ENCODE measurements at places on chromosomes 2 and 18.
A peak's percentile ranks its signal among the peaks of the same experiment; 100 is the strongest.

GRCh38 chr18:74288041-74288440 is 3.7 kb downstream of the CYB5A start:
- DNase-seq: no peak

- DNase-seq: no peak
Measured at GRCh38 chr2:240626531-240627300, 1.4 kb downstream of the GPR35 start.

- no peak for DNase-seq
Measured at GRCh38 chr18:7334973-7335568, 104.2 kb downstream of the LRRC30 start.

GRCh38 chr2:121211689-121212151 is 73.3 kb downstream of the TFCP2L1 start:
- no peak for DNase-seq

DNA sequence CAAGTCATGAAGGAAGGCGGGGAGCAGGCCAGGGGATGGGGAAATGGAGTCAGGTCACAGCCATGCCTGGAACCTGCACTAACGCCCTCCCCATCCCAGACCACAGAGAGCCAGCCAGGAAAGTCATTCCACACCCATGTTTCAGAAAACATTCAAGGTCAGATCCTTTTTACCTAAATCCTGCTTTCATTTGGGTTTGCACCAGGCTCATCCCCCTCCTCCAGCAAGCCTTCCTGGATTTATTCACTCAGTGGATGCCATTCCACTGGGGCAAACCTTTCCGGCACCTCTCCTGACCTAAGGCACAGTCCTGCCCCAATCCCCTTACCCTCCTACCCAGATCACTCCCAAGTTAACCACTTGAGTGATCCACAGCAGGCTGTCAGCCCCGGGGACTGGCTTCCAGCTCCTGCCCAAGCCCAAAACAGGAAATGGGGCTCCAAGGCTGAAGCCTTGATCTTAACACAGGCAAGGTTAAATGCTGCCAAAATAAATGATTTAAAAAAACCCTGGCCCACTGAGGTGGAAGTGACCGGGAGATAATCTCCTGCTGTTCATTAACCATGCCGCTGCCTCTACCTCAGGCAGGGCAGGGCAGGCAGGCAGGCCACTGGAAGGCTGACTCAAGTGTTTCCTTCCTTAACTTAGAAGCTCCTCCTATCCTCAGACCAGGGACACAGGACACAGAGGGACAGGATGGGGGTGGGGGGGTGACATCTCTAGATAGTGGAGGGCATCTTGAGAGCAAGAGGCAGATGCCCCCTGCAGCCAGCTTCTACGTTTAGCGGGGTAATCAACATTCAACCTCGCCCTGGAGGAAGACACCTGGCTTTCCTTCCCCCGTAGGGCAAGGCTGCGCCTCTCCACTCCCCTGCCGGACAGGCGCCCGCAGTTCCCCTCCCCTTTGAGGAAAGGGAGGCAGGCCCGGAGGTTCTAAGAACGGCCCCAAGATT is 1.4 kb downstream of the RAB11FIP5 start:
- DNase-seq: peak; percentile 49

DNA sequence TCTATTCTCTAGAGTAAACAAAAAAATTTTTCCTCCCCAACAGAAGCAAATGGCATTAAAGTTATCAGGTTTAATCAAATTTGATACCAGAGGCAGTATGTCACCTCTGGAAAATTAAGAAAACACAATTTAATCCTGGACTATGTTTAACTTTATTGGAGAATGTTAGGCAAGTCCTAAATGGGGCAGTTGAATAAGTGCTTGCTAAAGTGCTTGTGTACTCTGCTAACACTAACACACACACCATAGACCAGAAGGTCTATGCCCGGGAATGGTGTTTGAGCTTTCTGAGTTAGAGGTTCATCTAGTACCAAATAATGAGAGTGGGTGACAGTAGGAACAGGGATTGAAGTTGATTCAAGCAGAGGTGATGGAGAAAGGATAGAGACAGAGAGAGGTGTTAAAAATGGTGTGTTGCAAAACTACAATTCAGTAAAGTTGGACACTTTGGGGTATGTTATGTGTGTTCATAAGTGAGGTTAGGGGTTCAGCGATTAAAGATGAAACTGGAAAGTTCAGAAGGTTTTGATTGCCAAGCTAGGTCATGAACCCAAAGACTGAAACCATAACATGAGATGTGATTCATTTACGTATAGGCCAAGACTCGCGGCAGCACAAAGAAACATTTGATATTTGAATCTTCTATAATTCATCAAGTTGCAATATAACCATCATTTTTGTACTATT is 40.5 kb upstream of the PEX13 start:
- no peak for DNase-seq

- no peak for DNase-seq
Measured at GRCh38 chr2:28709101-28709500, 42.5 kb upstream of the PPP1CB start.

DNA sequence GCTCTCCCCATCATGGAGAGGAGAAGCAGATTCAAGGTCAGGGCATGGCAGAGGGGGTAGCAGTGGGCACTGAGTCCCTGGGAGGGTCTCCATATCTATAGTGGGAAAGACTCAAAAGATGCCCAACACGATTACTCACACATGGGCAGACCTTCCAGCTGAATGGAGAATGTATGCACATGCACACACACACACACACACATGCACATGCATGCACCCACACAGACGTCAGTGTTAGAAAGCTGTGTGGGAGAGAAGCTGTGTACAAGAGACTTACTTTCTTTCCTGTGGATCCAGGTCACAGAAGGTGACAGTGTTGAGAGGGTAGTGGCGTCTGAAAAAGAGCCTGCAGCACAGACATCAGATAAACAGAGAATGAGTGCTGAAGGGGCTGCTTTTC is 194.5 kb downstream of the TNS1 start:
- DNase-seq: no peak

DNA sequence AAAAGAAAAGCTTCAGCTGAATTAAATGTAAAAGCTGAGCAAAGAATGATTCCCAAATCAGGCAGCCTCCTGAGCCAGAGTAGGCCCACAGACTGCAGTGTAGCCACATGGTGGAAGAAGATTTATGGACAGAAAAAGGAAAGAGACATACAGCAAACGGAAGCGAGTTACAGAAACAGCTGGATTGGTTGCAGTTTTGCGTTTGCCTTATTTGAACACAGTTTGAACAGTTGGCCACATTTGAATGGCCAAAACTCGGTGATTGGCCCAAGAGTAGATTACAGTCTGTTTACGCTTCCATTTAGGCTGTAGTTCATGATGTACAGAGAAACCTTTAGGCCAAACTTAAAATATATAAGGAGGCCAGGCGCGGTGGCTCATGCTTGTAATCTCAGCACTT is 35.1 kb downstream of the SH2D6 start:
- no peak for DNase-seq

GRCh38 chr2:234910186-234910679 is 41.6 kb upstream of the SH3BP4 start:
- no peak for DNase-seq

DNA sequence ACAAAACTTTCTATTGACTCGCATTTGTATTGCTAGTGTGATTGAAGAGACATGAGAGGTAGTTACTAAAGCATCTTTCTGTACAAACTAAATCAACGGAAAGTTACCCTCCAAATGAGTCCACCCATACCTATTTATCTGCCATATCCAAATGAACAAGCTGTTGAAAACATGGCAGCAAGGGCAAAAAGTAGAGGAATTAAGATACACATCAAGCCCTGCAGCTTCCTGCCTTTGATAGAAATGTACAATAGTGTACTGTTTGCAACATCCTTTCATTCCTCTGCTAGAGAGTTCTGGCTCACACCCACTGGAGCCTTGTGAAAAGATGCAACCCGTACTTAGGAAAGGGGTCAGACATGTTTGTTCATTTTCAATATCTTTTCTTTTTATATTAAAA is 122.5 kb downstream of the ERBB4 start:
- no peak for DNase-seq

DNA sequence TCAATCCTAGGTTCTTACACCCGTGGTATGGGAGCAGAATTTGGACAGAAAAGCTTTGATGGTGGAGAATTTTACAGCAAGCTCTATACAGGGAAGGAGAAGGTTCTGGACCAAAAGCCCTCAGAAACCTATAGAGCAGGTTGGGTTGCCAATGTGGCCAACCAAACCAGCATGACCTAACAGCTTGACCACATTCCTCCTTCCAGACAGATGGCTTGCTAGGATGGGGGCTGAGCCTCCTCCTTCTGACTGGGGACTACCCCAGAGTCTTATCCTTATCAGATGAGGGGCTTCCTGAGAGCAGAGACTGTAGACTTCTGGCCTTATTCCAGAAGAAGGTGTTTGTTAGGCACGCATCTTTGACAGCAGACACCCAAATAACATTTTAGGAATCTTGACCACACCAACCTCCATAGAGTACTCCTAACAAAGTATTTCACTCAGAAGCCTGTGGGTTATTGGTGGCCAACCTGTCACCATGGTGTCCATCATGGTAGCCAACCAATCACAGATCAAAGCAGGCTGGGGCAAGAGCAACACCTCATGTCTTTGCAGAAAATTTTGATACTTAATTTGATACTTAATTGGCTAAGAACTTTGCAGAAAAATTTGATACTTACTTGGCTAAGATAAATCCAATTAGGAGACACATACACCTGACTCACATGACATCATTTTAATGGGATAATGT is 34.8 kb upstream of the EPAS1 start:
- no peak for DNase-seq

Measured in NCI-H524 (cell line).